ENCODE measurements at places on chromosomes 11 and 22. TPM values are rescaled to one million over a fixed set of nuclear protein-coding genes. Genes with fewer than 3 reads are reported as not detected.

Gene CHRDL2
- polyA plus RNA-seq, result 0.35 TPM

Gene IGSF22
- 3.1 TPM for polyA plus RNA-seq

Gene PHOX2A
- not detected for polyA plus RNA-seq

Gene GPHA2
- polyA plus RNA-seq, result 2.1 TPM

Gene USP2
- polyA plus RNA-seq, result 11.4 TPM

Gene PLEKHA7
- 55.2 TPM for polyA plus RNA-seq

Gene IL17RA
- polyA plus RNA-seq, result 6.1 TPM

Gene PGA5
- 0.92 TPM for polyA plus RNA-seq

Gene RHOD
- polyA plus RNA-seq, result 8.1 TPM

Gene NF2
- polyA plus RNA-seq, result 31.5 TPM

Gene MIAT
- 0.44 TPM for polyA plus RNA-seq

- DNase-seq, result no peak
These were observed 30.8 kb downstream of the GNB1L start for GRCh38 chr22:19823902-19824211.

- peak; percentile 74 for DNase-seq
These were observed at the start of gene SGSM1 for GRCh38 chr22:24805790-24806662. Gene SGSM1, plus strand, starts transcription at chr22:24806211. Its CDS starts 115 bp downstream, at chr22:24806326.

DNA sequence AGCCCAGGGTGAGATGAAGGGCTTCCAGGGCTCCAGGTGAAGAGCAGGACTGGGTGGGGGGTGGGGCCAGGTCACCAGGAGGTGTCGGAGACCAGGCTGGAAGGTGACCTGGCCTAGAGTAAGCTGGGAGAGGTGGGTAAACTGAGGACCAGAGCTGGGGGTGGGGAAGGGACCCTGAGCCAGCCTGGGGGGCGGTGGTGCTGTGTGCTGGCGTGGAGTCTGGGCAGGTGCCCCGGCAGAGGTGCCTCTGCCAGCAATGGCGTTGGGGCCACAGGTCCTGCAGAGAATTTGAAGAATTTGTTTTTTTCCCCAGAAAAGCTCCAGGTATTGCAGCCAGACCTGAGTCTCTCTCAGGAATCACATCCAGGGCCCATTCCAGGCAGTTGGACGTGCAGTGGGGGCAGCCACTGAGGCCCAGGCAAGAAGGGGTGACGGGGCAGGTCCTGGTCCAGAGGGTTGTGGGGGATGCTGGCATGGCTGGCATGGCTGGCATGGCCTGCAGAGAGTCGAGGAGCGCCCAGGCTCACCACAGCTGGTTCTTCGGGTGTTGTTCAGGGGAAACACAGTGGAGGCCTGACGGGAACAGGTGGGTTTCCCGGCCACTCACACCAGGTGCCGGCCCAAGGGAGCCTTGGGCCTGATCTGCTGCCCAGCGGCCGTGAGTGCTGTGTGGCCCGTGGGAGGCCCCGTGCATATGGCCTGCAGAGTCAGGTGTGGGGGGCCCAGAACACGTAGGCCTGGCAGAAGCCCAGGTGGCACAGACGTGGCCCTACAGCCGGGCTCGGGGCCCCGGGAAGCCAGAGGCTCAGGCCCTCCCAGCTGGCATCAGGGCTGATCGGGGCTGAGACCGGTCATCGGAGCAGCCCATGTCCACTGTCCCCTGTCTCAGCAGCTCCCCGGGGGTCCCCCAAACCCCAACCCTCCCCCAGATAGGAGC, 6.4 kb upstream of the MUC6 start:
- no peak for DNase-seq

DNA sequence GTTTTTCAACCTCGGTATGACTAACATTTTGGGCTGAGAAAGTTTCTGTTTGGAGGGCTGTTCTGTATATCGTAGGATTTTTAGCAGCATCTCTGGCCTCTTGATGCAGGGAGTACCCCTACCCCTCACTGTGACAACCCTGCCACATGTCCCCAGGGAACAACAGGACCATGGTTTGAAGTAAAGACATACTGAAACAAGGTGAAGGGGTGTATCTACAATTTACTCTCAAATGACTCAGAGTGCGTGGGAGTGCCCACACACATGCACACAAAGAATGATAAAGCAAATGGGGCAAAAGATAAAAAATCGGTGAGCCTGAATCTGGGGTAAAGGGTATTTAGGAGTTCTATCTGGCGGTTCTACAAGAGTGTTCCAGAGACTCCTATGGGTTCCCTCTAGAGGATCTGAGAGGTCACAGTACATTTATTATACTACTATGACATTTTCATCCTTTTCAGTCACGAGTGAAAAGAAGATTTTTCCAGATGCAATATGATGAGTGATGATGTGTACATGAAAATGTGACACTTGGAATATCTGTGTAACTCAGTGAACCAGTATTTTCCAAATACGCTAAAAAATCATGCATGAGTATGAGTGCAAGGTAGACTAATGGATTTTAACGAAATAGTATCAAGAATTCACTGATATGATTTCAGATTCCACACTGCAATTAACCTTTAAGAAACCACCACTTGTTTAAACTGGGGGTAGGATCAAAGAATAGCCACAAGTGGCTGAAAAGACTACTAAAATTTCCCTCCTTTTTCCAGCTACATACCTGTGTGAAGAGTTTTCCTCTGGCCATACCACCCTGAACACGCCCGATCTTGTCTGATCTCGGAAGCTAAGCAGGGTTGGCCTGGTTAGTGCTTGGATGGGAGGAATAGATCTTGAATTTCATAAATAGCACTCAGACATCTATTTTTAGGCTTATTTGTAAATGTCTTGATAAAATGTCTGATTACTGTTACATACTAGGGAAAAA, 56.3 kb upstream of the YPEL1 start:
- DNase-seq, result no peak

DNA sequence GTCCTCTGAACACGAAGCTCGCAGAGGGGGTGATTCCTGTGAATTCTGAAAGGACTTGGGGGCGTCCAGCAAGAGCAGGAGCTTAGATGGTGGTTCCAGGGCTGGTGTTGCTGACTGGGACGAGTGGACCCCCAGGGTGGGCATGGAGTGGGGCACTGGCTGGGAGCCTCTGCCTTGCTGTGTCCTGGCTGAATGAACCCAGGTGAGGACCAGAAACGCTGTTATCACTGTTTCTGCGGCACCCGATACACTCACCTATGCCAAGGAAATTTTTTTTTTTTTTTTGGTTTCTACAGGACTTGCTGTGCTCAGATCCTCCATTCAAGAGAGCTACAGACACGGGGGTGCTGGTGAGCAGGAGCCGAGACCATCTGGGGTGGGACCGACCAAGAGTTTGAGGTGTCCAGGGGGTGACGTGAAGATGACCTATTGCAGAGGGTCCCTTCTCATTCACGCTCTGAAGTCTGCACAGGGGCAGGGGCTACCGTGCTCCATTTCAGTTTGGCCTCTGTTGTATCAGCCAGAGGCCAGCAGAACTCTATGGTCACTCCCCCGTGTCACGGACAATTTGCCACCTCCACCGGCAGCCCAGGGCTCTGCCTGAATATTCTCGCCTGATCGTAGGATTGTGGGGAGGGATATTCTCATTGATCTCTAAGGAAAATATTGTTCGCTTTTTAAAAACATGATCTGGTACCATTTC, 3.6 kb downstream of the SMIM38 start:
- peak; percentile 31 for DNase-seq

GRCh38 chr11:7637447-7638157, 35.7 kb downstream of the CYB5R2 start:
- DNase-seq, result no peak

GRCh38 chr11:66938582-66939135, 19.5 kb downstream of the PC start:
- DNase-seq, result no peak

- peak; percentile 66 for DNase-seq
These were observed 31.3 kb downstream of the TRAF6 start for GRCh38 chr11:36478700-36479329.

DNA sequence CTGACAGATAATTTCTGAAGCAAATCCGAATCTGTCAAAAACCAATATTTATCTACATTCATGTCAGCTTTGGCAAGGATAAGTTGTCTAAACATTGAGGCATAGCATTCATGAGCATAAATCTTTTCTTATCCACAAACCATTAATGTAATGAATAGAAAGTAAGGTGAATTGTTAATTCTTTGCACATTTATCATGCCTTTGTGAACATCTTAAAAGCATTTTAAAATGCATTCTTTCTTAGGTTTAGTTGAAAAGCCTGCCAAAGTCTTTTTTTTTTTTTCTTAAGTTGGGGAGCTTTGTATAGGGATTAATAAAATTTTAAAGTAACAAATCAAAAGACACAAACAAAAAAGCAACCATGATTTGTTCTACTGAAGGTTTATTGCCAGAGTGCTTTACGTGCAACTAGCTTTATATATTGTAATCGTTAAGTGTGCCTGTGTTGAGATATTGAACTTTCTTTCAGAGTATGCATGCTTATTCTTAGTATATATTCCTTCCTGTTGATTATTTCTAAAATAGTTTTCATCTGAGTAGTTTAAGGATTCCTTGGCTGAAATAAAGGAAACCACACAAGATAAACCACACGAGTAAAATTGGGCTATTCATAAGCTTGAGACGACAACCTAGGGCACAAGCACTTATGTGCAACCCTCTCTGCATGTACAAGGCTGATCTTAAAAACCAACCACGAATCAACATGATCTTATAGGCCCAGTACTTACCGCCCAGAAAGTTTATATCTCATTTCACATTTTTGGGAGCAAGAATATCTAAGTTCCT, 1110.9 kb upstream of the CNTN5 start:
- peak; percentile 55 for DNase-seq

GRCh38 chr11:129460714-129461113, 85.1 kb downstream of the BARX2 start:
- no peak for DNase-seq

DNA sequence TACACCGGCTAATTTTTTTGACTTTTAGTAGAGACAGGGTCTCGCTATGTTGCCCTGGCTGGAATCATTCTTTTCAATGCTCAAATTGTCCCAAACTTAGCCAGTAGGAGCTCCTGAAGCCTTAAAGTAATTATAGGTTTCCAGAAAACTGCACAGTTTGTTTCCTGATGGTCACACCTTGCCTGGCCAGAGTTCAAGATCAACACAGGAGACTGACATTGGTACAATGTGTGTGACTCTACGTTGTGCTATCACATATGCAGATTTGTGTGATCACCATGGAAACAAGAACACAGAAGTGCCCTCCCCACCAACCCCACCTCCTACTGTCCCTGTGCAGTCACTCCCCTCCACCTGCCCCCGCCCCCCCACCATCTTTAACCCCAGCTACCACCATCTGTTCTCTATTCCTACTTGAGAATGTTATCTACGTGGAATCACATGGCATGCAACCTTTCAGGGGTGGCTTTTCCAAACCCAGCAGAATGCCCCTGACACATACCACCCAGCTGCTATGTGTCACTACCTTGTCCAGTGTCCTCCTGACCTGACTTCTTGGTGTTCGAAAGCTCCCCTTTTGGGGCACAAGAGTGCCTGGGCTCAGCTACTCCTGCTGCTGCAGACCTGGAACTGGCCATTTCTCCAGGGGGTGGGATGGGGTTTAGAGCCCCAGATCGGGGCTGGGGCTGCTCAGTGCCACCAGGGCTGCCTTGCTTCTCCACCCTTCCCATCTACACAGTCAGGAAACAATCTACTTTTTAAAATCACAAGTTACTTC, 6.1 kb upstream of the NAP1L4 start:
- no peak for DNase-seq

GRCh38 chr11:45994371-45995341, 72.2 kb downstream of the LARGE2 start:
- DNase-seq, result no peak

- DNase-seq, result no peak
These were observed 7.8 kb downstream of the RPS6KA4 start for GRCh38 chr11:64366751-64367150.

DNA sequence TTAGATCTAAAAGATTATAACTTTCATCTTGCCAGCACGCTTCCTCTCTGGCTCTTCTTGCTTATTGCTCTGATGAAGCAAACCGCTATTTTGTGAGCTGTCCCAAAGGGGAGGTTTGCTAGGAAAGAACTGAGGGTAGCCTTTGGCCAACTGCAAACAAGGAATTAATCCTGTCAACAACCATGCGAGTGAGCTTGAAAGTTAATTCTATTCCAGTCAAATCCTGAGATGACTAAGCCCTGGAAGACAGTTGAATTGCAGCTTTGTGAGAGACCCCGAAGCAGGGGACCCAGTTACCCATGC, 10.3 kb upstream of the RNF141 start:
- no peak for DNase-seq

GRCh38 chr11:110679323-110679975, 32.8 kb downstream of the ARHGAP20 start:
- no peak for DNase-seq

DNA sequence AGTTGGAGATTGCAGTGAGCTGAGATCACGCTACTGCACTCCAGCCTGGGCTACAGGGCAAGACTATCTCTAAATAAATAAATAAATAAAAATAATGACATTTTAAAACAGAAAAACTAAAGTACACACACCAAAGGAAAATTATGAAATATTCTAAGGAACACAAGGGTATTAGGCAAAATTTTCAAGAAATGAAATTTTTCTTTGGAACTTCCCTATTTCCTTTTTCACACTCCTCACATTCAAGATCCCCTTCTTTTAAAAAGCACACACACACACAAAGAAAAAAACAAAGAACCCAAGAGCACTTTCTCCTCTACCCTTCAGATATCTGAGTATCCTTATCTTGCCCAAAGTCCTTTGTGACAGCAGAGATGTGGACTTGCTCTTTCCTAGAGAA, 92.8 kb downstream of the CCDC73 start:
- DNase-seq, result no peak

- DNase-seq, result no peak
These were observed 27.4 kb downstream of the RCN1 start for GRCh38 chr11:32118025-32118974.

GRCh38 chr11:17294033-17294432, 17.5 kb downstream of the NUCB2 start:
- DNase-seq, result no peak

DNA sequence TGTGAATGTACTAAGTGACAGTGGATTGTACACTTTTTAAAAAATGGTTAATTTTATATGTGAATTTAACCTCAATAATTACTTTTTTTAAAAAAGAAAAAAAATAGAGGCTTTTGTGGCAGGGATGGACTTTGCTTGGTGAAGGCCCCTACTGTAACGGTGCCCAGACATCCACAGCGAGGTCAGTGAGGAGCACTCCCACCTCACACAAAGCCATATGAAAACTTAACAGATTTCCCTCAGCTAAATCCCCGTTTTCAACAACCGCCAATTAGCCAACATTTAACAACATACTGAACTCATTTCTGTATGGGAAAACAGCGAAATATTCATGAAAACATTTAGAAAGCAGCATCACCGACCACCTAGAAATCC, 642 bp upstream of the C11orf58 start:
- no peak for DNase-seq

GRCh38 chr11:65958774-65959420, 2.6 kb upstream of the SART1 start:
- peak; percentile 7 for DNase-seq

- DNase-seq, result no peak
These were observed 257.1 kb upstream of the CADM1 start for GRCh38 chr11:115761348-115761747.

DNA sequence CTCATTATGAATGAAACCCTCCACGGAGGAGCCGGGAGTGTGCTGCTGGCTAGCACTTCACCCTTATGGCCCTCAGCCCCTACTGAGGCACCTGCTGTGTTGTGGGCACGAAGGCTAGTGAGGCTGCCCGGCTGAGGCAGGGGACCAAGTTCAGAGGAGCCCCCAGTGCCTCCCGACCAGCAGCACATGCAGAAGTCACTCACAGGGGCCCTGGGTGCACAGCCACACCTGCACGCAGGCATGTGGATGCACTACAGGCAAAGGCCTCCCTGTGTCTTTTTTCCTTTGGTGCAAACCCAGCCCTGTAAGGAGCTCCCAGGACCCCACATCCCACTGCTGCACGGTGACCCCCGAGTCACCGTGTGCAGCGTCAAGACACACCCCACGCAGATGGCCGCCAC, 261.5 kb downstream of the BRD1 start:
- DNase-seq, result no peak
